ENCODE measurements at places on chromosomes 16 and 17. TPM values are rescaled to one million over a fixed set of nuclear protein-coding genes. Genes with fewer than 3 reads are reported as not detected.

GRCh38 chr16:4892361-4893102, 44.4 kb downstream of the PPL start:
- no peak for DNase-seq

DNA sequence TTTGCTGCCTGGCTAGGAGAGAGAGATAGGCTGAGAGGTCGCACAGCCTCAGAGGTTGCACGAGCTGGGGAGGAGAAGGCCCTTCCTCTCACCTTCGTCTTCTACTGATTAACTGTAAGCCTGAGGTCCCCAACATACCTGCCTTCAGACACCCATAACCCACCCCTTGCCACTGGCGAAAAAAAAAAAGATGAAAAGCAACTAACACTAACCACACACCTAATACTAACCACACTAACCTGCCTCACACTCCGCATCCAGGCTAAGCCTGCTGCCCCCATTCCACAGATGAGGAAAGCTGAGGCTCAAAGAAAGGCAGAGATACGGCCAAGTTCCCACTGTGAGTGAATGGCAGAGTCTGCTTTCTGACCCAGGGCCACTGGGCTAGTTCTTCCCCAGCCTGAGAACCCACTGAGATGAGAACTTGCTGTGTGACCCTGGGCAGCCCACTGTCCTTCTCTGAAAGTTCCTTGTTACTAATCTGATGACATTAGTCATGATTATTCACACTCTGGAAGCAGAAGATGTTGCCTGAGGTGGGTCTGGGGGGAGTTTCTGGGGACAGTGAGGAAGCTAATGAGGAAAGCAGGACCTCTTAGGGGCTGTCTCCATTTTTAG, 4.6 kb downstream of the IL21R start:
- no peak for DNase-seq

The MEOX1 gene
- total RNA-seq, result 19.8 TPM

GRCh38 chr16:15976929-15977637, 27.7 kb downstream of the ABCC1 start:
- DNase-seq, result no peak

- DNase-seq, result no peak
Measured at GRCh38 chr17:31544186-31544585, 152.7 kb downstream of the RAB11FIP4 start.

DNA sequence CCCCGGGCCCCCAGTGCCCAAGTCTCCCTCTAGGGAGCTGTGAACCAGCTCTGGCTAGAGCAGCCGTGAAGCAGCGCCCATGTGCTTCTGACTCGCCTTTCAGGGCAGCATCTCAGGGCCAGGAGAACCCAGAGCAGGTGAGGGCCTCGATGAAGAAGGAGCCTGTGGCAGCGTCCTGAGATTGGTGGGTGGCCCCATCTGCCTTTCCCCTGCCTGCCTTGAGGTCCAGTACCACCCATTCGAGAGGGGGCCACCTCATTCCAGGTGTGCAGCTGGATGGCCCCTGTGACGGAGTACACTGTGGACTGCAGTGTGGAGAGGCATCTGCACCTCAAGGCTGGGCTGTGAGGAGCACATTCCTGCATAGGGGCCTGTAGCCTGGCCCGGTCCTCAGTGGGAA, 167.3 kb upstream of the ZNF267 start:
- DNase-seq, result no peak

All from cardiac septum (tissue), 1 donor.